ENCODE measurements at places on chromosomes 12 and 14. TPM values are rescaled to one million over a fixed set of nuclear protein-coding genes. Genes with fewer than 3 reads are reported as not detected.

DNA sequence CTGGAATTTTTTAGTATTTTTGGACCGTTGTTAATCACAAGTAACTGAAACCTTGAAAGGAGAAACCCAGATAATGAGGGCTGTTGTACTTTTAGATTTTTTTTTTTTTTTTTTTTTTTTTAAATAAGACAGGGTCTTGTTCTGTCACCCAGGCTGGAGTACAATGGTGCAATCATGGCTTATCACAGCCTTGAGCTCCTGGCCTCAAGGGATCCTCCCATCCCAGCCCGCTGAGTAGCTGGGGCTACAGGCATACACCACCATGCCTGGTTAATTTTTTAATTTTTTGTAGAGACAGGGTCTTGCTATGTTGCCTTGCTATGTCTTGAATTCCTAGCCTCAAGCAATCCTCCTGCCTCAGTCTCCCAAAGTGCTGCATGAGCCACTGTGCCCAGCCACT is 211.6 kb downstream of the SYNE2 start:
- DNase-seq, result no peak
- peaks cover 3% of the 10 kb centered on the region for H3K36me3 ChIP-seq
- no peaks in the 10 kb centered on the region for H3K27me3 ChIP-seq
- no peak overlapping the region for H3K4me3 ChIP-seq
- peaks cover 37% of the 10 kb centered on the region for H3K4me1 ChIP-seq

- H3K27me3 ChIP-seq, result no peaks in the 10 kb centered on the region
- H3K4me3 ChIP-seq, result peak within 1 kb of the TSS; percentile 66
- DNase-seq, result no peak
- peaks cover 82% of the 10 kb centered on the region for H3K4me1 ChIP-seq
- H3K27ac ChIP-seq, result peak within 1 kb of the TSS; percentile 90
Observed at GRCh38 chr12:52519826-52520662, at the start of gene KRT5. Gene KRT5, minus strand, starts transcription at chr12:52520394. Its CDS starts 98 bp downstream, at chr12:52520296.

DNA sequence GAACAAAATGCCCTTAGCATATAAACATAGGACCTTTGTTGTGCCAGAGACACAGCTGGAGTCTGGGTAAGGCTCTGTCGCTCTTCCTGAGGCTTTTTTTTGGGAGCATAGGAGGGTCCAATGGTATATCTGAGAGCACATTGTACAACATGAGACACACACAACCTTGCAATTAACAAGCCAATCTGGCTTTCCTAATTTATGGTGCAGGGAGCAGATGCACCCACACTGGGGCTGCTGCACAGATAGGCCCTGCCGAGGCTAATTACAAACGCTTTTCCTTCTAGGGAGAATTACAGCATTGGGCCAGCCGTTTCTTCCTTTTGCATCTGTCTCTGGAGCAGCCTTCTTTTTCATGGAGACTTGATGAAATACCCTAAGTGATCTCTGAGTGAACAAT is 75.0 kb upstream of the OVCH1 start:
- H3K27ac ChIP-seq, result no peak overlapping the region
- DNase-seq, result no peak
- no peaks in the 10 kb centered on the region for H3K27me3 ChIP-seq
- H3K4me3 ChIP-seq, result no peak overlapping the region
- H3K4me1 ChIP-seq, result peaks cover 6% of the 10 kb centered on the region
- no peaks in the 10 kb centered on the region for H3K36me3 ChIP-seq

- H3K27ac ChIP-seq, result no peak overlapping the region
- no peaks in the 10 kb centered on the region for H3K4me1 ChIP-seq
- no peaks in the 10 kb centered on the region for H3K36me3 ChIP-seq
Observed at GRCh38 chr12:66365718-66366490, 63.6 kb downstream of the HELB start.

DNA sequence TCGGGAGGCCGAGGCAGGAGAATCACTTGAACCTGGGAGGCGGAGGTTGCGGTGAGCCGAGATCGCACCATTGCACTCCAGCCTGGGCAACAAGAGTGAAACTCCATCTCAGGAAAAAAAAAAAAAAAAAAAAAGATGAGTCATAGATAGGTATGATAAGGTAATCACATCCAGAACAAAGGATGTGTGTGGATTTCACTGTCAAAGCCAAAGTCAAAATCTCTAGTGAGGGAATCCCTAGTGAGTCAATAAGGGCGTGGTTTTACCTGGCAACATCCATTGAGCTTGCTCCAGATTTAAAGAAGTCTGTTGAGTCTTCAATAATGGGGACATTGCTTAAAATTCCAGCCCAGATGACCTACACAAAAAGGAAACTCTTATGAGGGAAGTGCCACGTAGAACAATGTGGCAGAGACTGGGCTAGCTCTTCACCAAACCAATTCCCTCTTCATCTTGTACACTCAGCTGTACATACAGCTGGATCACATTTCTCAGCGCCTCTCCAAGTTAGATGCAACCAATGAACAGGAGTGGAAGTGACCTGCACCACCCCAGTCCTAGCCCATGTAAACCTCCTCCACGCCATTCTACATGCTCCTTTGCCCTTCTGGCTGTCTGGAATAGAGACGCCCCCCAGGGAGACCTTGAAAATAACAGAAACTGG is 23.4 kb downstream of the ALDH1L2 start:
- peaks cover 15% of the 10 kb centered on the region for H3K36me3 ChIP-seq
- H3K27me3 ChIP-seq, result peaks cover 4% of the 10 kb centered on the region
- DNase-seq, result no peak
- no peak overlapping the region for H3K27ac ChIP-seq

GRCh38 chr12:85076688-85077430 is 40.7 kb downstream of the LRRIQ1 start:
- no peak overlapping the region for H3K4me3 ChIP-seq
- no peak for DNase-seq
- no peaks in the 10 kb centered on the region for H3K36me3 ChIP-seq
- H3K27ac ChIP-seq, result no peak overlapping the region
- H3K27me3 ChIP-seq, result no peaks in the 10 kb centered on the region

DNA sequence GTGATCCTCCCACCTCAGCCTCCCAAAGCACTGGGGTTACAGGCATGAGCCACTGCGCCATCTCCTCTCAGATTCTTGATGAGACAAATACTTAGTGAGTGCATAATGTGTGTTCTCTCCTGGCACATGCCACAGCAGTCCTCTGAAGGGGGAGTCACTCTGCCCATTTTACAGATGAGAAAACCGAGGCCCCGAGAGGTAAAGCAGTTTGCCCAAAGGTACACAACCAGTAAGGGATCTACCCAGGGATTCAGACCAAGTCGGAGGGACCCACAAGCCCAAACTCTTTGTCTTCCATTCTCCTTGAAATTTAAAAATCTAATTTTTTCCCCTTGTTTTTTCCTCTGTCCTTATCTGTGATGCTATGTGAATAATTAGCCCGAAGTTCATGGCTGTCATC is 6.3 kb downstream of the PLBD2 start:
- peaks cover 27% of the 10 kb centered on the region for H3K36me3 ChIP-seq
- H3K27ac ChIP-seq, result no peak overlapping the region
- no peaks in the 10 kb centered on the region for H3K27me3 ChIP-seq

Gene ARL1
- 54.6 TPM for total RNA-seq

Gene GDF3
- total RNA-seq, result not detected

Gene ZCRB1
- 7.7 TPM for total RNA-seq

Gene TNS2
- total RNA-seq, result 25.5 TPM

All from esophagus squamous epithelium (tissue), 5 donors.